Astrocyte (in vitro differentiated cells and primary cell): ENCODE measurements at places on chromosomes 11 and 22.

- DNase-seq = no peak
Measured at GRCh38 chr11:45396394-45396793, 110.3 kb upstream of the SYT13 start.

DNA sequence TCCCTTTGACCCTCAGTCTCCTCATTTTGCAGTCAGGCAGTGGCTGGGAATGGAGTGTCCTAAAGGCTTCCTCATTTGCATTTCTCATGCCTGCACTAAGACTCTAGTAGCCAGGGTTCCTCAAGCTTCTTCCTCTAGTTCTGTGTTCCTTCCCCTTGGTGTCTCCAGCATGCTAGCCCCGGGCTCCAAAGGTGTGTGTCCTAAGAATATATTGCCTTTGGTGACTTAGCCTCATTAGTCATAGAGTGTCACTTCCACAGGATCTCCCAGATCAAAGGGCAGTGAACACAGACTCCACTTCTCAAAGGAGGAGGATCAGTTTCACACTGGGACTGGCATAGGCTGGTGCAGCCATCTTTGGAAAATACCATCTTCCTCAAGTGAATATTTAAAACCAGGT lies 21.4 kb upstream of the ACER3 start:
- DNase-seq = no peak

GRCh38 chr22:29517215-29517908 lies 36.2 kb downstream of the THOC5 start:
- no peak for DNase-seq

DNA sequence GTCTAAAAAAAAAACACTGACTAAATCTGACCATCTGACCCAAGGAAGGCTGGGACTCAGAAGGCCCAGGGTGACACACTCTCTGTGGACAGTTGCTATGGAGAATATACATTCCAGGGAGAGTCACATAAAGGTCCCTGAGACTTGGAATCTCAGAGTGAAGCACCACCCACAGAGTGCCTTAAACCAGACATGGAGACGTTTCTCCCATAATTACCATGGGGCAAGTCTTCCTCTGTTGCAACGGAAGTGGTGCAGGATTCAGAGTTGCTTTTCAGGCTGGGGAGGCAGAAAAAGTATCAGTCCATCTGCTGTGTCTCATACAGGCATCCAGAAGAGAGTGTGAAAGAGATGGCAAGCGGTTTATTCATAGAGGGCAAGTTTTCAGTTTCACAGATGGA lies 58.7 kb upstream of the SLN start:
- peak; percentile 58 for DNase-seq

DNA sequence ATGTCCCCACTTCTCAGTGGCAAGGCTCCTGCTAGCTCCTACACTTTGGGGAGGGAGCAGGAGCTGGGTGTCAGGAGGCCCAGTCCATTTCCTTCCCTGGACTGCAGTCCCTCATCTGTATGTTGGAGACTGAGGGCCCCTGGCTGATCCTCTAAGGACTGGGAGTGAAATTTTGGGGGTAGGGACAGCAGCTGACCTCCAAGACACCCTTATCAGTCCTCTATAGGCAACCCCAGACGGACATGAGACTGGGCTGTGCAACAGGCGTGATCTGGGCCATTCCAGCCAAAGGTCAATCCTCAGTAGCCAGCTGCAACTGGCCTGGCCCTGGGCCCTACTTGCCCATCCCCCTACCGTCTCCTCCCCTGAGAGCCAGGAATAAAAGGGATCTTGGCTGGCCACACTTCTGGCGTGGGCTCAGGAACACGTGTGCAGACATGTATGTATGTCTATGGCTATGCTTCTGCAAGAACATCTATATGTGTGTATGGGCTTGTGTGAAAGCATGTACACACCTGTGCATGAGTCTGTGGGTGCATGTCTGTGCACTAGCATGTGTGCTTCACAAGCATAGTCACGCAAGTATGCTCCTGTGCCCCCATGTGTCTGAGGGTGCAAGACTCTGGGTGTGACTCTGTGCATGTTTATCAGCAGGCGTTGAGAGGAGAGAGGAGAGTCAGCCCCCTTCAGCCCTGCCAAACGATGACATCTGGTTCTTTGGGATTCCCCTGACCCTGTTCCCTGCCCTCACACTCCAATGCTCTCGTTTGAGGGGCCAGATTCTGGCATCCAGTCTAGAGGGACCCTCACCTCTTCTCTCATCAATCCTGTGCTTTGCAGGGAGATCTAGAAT lies 24.6 kb upstream of the DGAT2 start:
- no peak for DNase-seq

DNA sequence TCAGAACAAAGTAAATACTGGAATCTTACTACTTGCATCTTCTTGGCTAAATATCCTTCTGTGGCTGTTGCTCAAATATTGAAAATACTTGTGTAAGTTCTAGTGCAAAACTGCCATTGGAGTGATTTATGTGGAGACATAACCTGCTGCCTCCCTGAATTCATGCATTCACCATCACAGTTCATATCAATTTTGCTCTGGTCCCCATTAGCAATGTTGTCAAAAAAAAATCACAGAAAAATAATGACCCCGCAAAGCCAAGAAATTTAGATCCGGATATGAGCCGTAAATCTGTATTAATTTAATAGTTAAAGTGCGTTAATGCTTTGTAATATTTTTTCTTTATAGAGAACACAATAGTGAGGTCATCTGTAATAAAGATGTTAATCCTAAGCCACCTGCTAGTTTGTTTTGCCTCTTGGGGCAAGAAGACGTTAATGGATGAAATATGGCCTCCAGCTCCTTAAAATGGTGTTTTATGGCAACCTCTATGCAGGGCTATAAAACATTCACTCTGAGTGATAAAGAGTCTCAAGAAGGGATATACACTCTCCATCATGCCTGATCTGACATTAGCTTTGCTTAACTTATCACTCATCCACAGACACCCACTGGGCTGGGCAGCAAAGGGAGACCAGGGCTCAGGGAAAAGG lies 255.9 kb downstream of the INSC start:
- no peak for DNase-seq

DNA sequence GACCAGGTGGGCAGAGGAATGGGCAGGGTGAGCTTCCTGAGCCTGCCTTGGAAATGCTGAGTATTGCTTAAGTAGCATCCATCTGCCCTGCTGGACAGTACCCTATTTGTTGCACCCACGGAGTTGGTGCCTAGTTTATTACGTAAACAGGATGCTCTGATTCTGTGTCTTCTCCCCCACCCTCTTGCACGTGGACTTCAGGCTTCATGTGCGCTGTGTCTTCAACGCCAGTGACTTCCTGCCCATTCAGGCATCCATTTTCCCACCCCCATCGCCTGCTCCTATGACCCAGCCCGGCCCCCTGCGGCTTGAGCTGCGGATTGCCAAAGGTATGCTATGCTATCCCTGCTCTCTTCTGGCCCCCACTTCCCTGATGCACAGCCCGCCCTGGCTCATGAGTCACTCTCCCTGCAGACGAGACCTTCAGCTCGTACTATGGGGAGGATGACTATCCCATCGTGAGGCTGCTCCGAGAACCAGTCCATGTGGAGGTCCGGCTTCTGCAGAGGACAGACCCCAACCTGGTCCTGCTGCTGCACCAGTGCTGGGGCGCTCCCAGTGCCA lies 5.7 kb downstream of the ZP1 start:
- DNase-seq = peak; percentile 76

DNA sequence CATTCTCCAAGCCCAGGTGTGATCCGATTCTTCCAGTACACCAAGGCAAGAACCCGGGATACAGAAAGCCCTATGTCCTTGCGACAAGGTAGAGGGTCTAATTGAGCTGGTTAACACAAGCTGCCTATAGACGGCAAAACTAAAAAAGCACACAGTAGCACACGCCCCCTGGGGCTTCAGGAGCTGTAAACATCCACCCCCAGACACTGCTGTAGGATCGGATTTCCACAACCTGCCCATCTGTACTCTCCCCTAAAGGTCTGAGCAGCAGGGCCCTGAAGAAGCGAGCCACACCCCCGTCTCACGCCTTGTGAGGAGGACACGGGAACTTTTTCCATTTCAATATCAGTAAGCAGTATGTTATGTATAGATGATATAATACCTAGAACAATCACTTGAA lies 624.7 kb downstream of the BUD13 start:
- no peak for DNase-seq

- no peak for DNase-seq
Measured at GRCh38 chr11:61065955-61066638, 36.2 kb upstream of the CD5 start.

GRCh38 chr11:65488273-65489034 lies 10.4 kb upstream of the MALAT1 start:
- peak; percentile 64 for DNase-seq

GRCh38 chr11:105790840-105791239 lies 181.0 kb downstream of the GRIA4 start:
- DNase-seq = no peak

DNA sequence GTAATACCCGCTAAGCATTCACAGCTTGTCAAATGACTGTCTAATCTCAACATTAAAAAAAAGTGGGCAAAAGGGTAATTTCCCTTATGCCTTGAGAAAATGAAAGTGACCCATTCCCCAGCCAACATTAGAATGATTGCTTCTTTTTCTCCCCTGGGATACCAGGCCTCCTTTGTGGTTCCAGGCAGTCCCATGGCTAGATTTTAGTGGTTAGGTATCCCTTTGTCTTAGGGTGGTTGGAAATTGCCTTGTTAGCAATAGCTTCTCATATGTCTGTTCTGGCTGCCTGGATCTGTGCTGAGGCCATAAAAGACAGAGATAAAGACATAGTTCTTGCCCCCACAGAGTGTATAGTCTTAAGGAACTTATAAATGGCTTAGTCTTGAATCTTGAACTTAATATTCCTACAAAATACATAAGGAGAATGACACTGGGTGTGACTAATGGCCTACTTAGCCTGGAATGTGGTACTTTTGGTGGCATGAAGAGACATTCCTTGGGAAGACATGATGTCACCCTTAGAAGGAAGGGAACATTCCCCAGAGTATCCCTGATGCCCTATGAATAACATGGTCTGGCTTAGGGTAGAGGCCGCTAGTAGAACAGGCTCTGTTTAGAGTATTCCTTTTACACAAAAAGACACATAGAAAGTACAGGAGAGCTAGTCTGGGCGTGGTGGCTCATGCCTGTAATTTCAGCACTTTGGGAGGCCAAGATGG lies 90.3 kb downstream of the ZBTB16 start:
- DNase-seq = no peak

- DNase-seq = no peak
Measured at GRCh38 chr22:30265131-30265720, 1.4 kb downstream of the OSM start.

- DNase-seq = no peak
Measured at GRCh38 chr11:66467034-66467659, 442 bp downstream of the PELI3 start.

DNA sequence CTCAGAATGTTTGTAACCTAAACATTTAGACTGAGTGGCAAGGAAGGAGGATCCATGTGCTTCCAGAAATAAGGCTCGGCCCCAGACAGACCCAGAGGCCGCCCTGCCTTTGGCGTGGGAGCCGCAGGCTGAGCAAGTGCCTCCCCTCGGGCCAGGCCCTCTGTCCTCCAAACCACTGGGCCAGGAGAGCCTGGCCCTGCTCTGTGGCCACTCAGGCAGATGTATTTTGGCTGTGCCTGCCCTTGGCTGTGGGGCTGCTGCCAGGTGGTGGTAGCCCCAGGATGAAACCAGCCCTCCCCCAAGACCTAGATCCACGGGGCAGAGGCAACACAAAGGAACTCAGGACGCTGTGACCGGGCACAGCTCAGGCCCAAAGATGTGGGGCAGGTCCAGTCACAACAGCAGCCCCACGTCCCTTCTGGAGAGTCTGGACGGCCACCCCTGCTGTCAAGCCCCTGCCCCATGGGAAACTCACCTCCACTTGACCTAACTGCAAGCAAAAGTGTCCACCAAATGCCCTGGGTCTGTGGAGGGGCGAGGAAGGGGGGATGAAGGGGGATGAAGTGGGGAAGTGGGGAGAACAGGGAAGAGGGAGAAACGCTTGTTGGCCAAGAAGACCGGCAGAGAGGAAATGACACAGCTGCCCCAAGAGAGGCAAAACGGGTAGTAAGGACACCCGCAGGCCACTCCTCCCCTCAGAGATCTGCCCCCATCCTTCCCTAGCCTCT lies 24.0 kb downstream of the PISD start:
- no peak for DNase-seq

GRCh38 chr11:95487391-95487790 lies 256.4 kb upstream of the SESN3 start:
- DNase-seq = no peak

- no peak for DNase-seq
Measured at GRCh38 chr11:20059587-20060021, 100.7 kb downstream of the DBX1 start.

DNA sequence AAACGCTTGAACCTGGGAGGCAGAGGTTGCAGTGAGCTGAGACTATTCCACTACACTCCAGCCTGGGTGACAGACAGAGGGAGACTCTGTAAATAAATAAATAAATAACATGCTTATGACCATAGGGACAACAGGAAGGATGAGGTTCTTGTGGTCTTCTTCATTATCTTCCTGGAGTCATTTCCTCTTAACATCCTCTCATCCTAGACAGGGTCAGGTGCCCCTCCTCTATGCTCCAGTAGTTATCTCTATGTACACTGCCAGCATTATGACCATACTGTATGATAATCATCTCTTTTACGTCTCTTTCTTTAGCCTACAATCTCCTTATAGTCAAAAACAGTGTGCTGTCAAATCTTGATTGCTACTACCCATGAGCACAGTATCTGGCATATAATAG lies 17.7 kb downstream of the RAB30 start:
- DNase-seq = no peak

DNA sequence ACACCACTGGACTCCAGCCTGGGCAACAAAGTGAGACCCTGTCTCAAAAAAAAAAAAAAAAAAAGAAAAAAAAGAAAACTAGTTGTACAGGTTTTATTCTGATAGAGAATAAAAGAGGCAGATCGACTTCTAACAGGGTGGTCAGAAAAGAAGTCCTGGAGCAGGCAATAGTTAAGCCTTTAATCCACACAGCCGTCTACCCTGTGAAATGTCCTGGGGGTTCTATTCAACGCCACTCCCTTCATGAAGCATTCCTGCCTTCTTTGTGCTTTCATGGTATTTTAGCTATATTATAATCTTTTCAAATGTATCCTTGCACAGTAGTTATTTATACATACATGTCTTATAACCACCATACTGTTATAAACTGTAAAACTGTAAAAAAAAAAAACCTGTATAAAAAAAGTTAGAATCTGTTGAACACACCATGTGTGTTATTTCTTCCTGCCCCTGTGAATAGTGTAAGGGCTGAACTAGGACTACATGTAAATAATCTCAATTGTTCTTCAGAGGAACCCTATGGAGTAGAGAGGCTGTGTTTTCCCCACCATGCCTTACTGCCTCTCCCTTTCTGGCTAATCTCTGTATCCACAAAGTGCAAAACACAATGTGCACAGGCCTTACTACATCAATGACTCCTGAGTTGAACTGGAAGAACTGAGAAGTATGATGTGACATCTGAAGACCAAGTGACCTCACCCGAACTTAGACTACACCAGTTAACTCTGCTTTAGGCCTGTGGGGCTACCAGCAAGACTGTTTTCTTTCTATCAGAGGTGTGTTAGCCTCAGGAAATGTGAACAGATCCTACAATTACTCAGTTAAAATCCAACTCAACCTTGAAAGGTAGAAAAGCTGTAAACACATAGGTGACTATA lies 25.3 kb downstream of the PRCP start:
- DNase-seq = no peak

- peak; percentile 20 for DNase-seq
Measured at GRCh38 chr11:131206671-131207070, 163.7 kb upstream of the NTM start.
